HFF-Myc (cell line): ENCODE measurements at places on chromosomes 5 and 9.

GRCh38 chr9:84169240-84169639 lies 171.3 kb downstream of the SLC28A3 start:
- DNase-seq, result no peak

GRCh38 chr5:23026252-23027170 lies 173.4 kb upstream of the CDH12 start:
- DNase-seq, result no peak

DNA sequence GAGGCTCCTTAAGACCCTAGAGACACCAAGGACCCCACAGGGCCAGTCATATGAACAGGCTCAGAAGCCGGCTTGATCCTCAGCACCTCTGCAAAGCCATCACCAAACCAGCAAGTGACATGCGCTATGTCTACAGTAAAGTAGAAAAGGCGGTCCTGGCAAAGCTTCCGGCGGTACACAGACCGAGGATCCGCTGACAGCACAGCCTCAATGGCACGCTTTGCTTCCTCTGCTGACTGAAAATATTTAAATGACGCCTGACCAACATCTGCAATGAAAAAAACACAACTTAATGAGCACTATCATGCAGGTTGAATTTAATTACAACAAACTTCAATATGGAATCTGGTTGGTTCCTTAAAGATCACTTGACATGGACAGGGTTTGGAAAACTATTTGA lies 17.6 kb downstream of the TRMO start:
- no peak for DNase-seq

DNA sequence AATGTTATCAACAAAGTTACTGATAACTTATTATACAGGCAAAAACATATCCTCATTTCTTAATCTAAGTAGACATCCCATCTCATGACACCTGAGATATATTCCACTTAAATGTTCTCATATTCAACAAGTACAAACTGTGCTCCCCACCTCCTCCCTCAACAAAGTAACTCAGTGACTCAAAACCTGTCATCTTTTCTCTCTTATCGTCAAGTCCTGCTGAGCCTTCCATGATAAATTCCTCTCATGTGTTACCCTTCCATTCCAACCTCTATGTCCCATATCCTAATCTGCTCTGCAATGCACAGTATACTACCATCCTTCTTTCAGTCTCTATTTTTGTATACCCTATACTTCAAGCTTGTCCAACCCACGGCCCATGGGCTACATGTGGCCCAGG lies 13.6 kb downstream of the RNF145 start:
- DNase-seq, result no peak

DNA sequence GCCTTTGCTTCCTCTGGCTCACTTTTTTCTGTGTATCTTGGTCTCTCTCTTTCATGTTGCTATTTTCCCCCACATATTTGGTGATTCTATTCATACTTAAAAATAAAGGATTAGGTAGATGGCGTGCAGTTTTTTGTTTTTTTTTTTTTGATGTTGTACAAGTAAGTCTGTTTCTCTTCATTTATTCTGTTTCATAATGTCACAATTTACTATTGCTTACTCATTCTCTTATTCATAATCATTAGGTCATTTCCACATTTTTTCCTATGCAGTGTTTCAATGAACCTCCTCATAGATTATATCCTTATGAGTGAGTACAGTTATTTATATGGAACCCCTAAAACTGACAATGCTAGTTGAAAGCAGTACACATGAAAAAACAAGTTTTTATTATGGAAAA lies 136.3 kb downstream of the APBA1 start:
- DNase-seq, result no peak

- DNase-seq, result no peak
Measured at GRCh38 chr5:149679876-149680809, 50.0 kb upstream of the PPARGC1B start.

GRCh38 chr9:99057665-99058625 lies 47.0 kb upstream of the TGFBR1 start:
- DNase-seq, result peak; percentile 38

GRCh38 chr5:136090319-136090718 lies 42.3 kb upstream of the SMAD5 start:
- DNase-seq, result no peak

DNA sequence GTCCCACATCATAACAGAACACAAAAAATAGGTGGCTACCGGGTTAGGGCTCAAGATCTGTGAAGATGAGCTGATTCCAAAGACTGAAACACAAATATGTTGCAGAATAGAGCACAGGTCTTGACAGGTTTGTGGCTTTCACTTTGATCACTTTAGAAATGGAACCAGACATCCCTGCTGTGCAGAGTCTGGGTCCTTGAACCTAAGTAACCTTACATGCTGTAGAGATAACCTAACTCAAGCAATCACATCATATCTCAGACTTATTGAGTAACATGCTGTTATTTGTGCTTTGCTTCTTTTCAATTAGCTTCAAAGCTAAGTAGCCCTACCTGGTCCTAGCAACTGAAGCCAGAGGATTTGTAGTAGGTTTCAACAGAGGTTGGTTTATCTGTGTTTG lies 24.3 kb downstream of the FBXW2 start:
- DNase-seq, result no peak

DNA sequence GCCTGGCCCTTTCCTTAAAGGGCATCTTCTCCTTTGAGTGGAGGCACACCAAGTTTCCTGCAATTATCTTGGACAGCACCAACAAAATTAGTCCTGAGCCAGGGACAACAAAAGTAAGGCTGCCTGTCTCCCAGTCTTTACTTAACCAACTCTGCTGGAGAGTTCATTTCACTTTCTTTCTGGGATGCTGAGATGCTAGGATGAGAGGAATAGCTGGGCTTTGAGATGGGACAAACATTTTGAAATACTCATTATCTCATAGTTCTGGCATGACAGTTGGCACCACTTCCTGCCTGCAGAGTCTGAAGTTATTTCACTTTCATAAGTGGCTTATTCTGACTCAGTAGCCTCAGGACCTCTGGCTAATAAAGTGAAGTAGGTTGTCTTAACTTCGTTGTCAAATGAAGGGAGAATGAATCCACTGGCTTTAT lies 157.0 kb downstream of the C9orf152 start:
- no peak for DNase-seq

GRCh38 chr5:172045315-172045632 lies 38.8 kb upstream of the FBXW11 start:
- no peak for DNase-seq

- DNase-seq, result no peak
Measured at GRCh38 chr5:168092209-168093185, 198.9 kb upstream of the WWC1 start.
